K562 (cell line): ENCODE measurements at places on chromosomes 13 and 19.

GRCh38 chr19:13621413-13621812, 115.1 kb upstream of the CACNA1A start:
- DNase-seq, result peak; percentile 28

DNA sequence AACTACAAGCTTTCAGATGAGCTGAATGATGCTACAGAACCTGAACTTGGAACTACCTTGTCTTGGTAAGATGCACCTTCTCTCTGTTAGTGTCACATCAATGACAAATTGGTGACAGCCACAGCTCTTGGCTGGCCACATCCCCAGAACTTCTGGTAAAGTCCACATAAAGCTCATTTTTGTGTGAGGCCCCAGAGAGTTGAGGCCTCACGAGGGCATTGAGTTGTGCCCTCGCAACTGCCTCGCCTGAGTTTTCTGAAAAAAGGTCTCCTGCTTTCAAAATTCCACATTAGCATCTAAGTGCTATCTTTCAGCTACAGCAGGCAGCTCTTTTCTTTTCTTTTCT, 42.6 kb downstream of the MRPL57 start:
- DNase-seq, result no peak

DNA sequence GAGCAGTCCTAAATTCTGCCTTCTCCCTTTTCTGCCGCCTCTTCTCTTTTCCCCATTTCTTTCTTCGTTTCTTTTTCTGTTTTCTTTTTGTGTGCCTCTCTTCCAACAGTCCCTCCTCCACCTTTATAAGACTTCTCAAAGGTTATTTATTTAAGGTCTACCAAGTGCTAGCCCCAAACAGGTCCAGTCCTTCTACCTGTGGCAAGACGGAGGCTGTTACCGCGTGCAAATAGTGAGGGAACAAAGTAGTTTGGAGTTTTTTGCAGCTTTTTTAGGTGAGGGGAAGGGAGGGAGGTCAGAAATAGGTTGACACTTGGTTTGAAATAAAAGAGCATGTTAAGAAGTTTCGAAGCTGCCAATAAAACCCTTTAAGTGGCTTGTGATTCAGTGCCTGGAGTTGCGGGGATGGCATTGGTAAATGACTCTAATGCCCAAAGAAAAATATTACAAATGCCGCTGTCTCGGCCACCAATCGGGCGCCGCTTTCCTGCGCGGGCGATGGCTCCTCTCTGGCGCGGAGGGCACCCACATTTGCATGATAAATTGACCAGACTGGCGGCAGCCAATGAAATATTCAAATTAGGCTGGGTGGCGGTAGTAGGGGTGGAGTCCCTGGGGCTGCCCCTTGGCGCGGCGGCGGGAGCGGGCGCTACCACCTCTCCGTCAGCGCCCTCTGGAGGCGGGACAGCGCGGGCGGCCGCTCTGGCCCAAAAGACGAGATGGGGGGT, 7.5 kb upstream of the TSHZ3 start:
- DNase-seq, result peak; percentile 74

- no peak for DNase-seq
Measured at GRCh38 chr13:80814541-80814940, 473.6 kb upstream of the SPRY2 start.
